ENCODE measurements at places on chromosomes 3 and 15. TPM values are rescaled to one million over a fixed set of nuclear protein-coding genes. Genes with fewer than 3 reads are reported as not detected.

DNA sequence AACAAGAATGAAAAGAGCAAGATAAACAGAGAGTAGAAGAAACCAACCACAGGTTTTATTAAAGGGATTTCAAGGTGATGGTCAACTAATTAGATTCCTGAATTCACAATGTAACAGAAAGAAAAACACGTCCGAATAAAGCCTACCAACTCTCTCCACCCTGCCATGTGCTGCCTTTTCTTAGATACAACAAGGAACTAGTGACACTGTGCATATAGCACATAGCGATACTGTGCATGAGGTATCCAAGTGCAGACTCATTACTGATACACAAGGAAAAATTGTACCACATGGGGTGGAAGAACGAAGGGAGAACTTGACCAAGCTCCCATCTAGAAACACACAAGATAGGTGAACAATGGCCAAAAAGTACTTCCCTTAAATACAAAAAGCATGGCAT is 154.6 kb downstream of the MAGI1 start:
- no peak for DNase-seq
- no peaks in the 10 kb centered on the region for H3K36me3 ChIP-seq
- H3K4me1 ChIP-seq: no peaks in the 10 kb centered on the region
- H3K27me3 ChIP-seq: no peaks in the 10 kb centered on the region
- H3K27ac ChIP-seq: no peak overlapping the region
- no peak overlapping the region for H3K4me3 ChIP-seq

DNA sequence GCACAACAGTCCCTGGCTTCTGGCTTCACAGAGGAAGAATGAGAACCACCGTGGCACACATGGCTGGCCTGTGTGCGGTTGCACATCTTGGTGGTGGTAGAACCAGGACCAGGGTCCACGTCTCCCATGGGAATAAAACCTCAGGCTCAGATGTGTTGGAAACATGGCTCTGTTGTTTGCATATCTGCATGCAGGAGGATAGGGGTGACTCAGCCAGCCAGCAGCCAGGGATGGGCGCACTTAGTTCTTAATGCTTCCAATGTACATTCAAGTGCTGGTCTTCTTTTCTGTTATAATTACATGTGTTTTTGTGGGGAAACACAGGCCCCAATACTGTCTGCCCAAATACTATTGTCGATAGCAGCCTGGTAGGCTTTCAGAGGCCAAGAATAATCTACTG is 35.8 kb upstream of the BCL2L10 start:
- DNase-seq: no peak
- H3K27ac ChIP-seq: no peak overlapping the region
- H3K4me3 ChIP-seq: no peak overlapping the region
- no peaks in the 10 kb centered on the region for H3K4me1 ChIP-seq
- H3K36me3 ChIP-seq: peaks cover 14% of the 10 kb centered on the region

GRCh38 chr15:59933607-59934006 is 70.5 kb upstream of the FOXB1 start:
- no peak for DNase-seq
- peaks cover 10% of the 10 kb centered on the region for H3K27me3 ChIP-seq
- no peak overlapping the region for H3K27ac ChIP-seq
- H3K4me1 ChIP-seq: peaks cover 7% of the 10 kb centered on the region

Gene SLC35G2
- 1.9 TPM for total RNA-seq

DNA sequence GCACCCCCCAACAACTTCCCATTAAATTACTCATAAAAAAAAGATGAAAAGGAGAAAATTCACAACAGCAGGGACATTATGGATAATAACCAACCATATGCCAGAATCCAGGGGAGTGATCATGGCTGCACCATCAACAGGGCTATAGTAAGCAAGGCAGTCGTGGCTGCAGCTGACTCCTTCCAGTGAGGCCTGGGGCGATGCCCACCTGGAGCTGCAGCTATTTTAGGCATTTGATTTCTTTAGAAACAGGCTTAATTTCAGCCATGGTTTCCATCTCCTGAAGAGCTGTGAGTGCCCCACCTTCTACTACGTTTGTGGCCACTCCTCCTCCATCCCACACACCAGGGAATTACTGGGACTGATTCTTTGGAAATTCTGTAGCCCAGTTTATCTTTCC is 84.0 kb downstream of the MINAR1 start:
- no peak overlapping the region for H3K27ac ChIP-seq
- no peak for DNase-seq
- H3K4me1 ChIP-seq: no peaks in the 10 kb centered on the region
- H3K36me3 ChIP-seq: no peaks in the 10 kb centered on the region

Gene FANCD2
- total RNA-seq: 85.1 TPM

DNA sequence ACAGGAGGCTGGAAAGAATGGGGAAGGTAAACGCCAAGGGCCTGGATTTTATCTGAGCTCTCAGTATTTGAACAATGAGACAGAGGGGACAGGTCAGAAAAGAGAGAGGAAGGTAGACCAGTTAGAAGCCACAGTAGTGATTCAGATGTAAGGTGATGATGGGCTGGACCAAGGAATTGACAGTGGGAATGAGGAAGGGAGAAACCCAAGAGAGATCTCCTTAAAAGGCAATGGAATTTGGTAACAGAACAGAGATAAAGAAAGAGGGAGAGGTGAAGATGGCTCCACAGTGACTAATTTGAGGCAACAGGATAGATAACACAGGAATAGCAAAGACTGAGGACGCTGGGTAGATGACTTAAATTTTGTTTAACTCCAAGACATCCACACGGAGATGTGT is 11.4 kb upstream of the HEG1 start:
- DNase-seq: no peak
- H3K27ac ChIP-seq: no peak overlapping the region
- no peaks in the 10 kb centered on the region for H3K36me3 ChIP-seq
- H3K4me3 ChIP-seq: no peak overlapping the region
- peaks cover 12% of the 10 kb centered on the region for H3K4me1 ChIP-seq

Gene AGBL1
- total RNA-seq: not detected

- peaks cover 3% of the 10 kb centered on the region for H3K36me3 ChIP-seq
- DNase-seq: no peak
- no peak overlapping the region for H3K27ac ChIP-seq
- H3K4me3 ChIP-seq: no peak overlapping the region
Observed at GRCh38 chr3:141228395-141228794, 3.2 kb upstream of the PXYLP1 start.

Gene OR5K2
- total RNA-seq: not detected

Gene SEMA3G
- 0.19 TPM for total RNA-seq

- no peak overlapping the region for H3K4me3 ChIP-seq
- H3K36me3 ChIP-seq: no peaks in the 10 kb centered on the region
- H3K4me1 ChIP-seq: no peaks in the 10 kb centered on the region
Observed at GRCh38 chr3:49199239-49199899, 28.0 kb downstream of the KLHDC8B start.

Gene TERC
- 16.0 TPM for total RNA-seq

- H3K4me3 ChIP-seq: no peak overlapping the region
- no peak overlapping the region for H3K27ac ChIP-seq
- no peaks in the 10 kb centered on the region for H3K36me3 ChIP-seq
- no peaks in the 10 kb centered on the region for H3K27me3 ChIP-seq
Observed at GRCh38 chr3:173902871-173903270, 505.3 kb downstream of the NLGN1 start.

Gene SPCS1
- total RNA-seq: 137 TPM

DNA sequence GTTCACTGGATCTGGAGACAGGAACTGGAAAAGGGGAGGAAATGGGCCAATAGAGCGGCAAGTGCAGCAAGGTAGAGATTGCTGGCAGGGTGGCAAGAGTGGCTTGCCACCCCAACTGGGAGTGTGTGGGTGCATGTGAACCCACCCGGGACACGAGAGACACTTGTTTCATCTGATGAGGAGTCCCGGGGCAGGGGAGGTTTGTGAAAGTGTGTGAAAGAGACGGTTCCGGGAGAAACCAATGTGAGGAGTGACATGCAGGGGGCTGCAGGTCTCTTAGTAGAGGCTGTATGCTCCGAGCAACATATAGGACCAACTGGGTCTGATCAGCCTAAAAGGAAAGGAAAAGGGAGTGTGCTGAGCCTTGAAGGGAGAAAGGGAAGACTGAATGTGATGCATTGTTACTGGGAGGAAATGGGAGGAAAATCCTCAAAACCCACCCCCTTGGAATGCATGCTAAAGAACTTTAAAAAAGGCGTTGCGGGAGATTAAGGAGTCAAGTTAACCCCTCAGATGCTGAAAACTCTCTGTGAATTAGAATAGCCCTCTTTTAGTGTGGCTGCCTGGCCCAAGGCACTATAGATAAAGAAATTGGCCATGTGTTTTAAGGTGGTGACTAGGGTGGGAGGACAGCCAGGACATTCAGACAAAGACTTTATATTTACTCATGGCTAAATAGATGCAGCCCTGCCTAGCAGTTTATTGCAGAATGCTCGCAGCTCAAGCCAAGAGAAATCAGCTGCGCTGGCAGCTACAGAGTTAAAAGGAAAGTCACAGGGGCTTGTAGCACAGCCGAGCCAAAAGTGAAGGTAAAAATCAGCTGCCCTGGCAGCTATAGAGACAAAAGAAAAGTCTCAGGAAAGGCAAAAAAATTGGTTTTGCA is 9.1 kb upstream of the SLC9C1 start:
- H3K36me3 ChIP-seq: peaks cover 2% of the 10 kb centered on the region
- peaks cover 14% of the 10 kb centered on the region for H3K4me1 ChIP-seq
- H3K27ac ChIP-seq: no peak overlapping the region
- H3K27me3 ChIP-seq: no peaks in the 10 kb centered on the region
- no peak overlapping the region for H3K4me3 ChIP-seq

Gene PATL2
- total RNA-seq: 7.0 TPM

DNA sequence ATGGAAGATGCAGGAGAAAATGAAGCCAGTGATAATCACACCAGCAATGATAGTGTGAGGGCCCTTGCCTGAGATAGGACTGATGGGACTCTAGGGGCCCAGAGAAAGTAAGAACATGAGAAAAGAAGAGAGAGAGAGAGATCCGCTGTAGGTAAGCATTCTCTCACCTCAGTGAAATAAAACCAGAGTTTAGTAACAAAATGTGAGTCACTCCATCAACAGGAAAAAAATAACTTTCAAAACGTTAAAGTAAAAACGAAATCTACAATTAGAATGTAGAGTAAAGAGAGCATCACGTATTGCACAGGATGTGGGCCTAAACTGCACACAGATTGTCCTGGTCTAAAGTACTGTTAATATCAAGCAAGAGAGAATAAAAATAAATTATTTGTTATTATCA is 6.8 kb upstream of the PRSS50 start:
- H3K36me3 ChIP-seq: no peaks in the 10 kb centered on the region
- DNase-seq: no peak
- no peak overlapping the region for H3K4me3 ChIP-seq
- peaks cover 9% of the 10 kb centered on the region for H3K27me3 ChIP-seq

DNA sequence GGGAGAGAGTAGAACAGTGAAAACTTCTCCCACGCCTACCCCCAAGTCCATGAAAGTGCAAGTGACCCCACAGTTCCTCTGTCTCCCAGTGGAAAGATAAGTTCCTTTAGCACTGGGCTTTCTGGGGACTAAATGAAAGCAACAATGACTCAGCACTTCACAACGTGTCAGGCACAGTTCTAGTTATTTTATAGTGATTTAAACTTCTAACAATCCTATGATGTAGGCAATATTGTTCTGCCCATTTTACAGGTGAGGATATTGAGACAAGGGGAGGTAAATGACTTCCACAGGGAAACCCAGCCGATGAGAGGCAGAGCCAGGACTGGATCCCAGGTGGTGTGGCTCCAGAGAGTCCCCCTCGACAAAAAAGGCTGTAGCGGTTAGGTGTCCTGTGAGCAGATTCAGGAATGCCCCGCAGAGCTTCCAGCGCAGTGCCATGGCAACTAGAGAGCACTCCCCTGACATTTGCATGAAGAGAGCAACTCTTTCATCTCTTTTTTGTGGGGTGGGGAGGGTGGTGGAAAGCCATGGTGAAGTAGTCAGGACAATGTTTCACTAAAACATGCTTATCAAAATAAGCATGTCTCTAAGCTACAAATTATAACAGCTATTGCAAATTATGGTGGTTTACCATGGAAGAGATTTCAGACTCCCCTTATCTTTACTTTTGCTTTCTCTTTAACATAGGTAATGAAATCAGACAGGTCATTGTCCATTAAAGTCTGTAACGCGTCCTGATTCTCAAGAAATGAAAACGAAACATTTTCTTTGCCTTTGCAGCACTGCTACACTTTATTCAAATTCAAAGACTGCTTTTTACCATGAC is 62.1 kb downstream of the NR2F2 start:
- H3K36me3 ChIP-seq: no peaks in the 10 kb centered on the region
- no peak overlapping the region for H3K4me3 ChIP-seq
- no peak for DNase-seq
- H3K27me3 ChIP-seq: peaks cover 22% of the 10 kb centered on the region
- no peak overlapping the region for H3K27ac ChIP-seq

DNA sequence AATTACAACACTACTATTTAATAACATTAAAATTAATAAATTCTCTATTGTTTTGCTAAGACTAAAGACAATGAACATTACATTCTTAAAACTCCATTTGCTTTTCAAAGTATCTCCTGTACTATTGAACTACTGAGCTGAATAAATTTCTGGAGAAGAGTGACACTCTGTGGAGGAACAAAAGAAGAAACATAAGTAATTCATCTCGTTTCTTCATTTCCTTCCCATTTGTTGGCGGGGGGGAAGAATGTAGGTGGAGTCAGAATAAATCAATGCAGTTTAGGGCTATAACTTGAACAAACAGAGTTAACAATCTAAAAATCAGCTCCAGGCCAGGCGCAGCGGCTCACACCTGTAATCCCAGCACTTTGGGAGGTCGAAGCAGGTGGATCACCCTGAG is 32.7 kb downstream of the EFHB start:
- H3K36me3 ChIP-seq: no peaks in the 10 kb centered on the region
- H3K27ac ChIP-seq: no peak overlapping the region
- no peak for DNase-seq
- H3K4me3 ChIP-seq: no peak overlapping the region
- H3K27me3 ChIP-seq: no peaks in the 10 kb centered on the region

Gene UBE2Q2
- total RNA-seq: 17.6 TPM

DNA sequence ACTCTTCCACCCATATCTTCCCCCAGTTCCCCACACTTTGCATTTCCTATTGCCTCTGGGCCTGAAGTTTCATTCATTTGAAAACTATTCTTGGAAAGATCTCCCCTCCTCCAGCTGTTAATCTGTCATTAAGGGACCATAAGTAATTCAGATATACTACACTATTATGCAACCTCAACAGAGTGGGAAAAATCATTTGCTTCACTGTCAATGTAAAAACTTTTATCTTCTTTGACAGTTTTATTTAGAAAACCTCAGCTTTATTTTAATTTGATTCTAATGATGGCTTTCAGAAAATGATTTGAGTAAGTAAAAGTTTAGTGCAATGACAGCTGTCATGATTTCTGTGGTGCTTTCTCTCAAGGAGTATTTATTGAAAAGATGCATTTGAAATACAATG is 435.3 kb upstream of the KCNMB2 start:
- H3K4me1 ChIP-seq: no peaks in the 10 kb centered on the region
- H3K27me3 ChIP-seq: no peaks in the 10 kb centered on the region
- no peak overlapping the region for H3K27ac ChIP-seq
- no peak for DNase-seq

Gene ROPN1
- not detected for total RNA-seq

- H3K27me3 ChIP-seq: no peaks in the 10 kb centered on the region
- DNase-seq: no peak
- H3K36me3 ChIP-seq: no peaks in the 10 kb centered on the region
- H3K4me1 ChIP-seq: no peaks in the 10 kb centered on the region
Observed at GRCh38 chr3:148331081-148331846, 366.4 kb upstream of the AGTR1 start.
